ENCODE measurements at places on chromosomes 2 and 18.

DNA sequence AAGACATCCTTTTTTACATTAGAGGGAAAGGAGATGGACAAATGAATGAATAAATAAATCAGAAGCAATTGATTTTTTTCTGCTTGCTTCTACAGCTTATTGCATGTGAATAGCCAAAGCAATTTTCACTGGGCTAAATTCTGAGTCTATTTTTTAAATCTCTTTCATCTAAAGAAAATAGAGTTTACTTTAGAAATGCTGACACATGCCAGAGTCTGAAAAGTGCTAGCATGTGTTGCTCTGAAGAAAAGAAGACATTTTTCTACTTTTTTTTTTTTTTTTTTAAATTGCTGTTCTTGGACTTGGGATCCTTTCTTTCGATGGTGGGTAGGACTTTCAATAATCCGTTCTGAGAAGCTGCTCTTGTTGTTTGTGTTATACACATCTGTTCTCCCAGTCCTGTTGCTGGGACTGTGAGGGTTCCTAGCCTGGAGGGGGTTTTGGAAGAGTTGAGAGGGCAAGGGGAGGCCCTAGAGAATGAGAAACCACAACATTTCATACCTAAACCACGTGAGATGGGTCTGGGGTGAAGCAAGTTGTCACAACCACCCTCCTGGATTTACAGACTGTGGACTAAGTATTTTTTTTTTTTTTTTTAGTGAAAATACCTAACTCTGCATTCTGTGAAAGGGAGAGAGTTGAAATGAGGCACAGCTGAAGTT is 193.5 kb downstream of the PRKCE start:
- no peak for DNase-seq

- DNase-seq = no peak
Observed at GRCh38 chr18:63284173-63284799, 35.3 kb downstream of the BCL2 start.

DNA sequence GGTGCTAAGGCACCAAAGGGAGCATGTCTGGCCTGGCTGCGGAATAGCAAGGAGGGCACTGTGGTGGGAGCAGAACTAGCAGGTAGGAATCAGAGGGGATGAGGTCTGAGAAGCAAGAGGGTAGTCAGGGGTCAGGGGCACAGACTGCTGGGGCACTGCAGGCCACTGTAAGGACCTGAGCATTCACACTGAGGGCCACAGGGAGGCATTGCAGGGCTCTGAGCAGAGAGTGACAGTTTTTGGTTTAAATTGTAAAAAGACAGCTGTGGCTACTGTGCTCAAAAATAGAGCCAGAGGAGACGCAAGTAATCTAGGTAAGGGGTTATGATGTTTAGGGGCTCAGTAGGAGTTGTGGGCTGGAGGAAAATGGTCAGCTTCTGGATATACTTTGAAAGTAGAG is 41.5 kb downstream of the ARHGAP25 start:
- no peak for DNase-seq

GRCh38 chr2:193549661-193550060 is 1354.9 kb upstream of the TMEFF2 start:
- DNase-seq = no peak

- DNase-seq = no peak
Observed at GRCh38 chr2:174611006-174611405, 13.4 kb upstream of the WIPF1 start.

DNA sequence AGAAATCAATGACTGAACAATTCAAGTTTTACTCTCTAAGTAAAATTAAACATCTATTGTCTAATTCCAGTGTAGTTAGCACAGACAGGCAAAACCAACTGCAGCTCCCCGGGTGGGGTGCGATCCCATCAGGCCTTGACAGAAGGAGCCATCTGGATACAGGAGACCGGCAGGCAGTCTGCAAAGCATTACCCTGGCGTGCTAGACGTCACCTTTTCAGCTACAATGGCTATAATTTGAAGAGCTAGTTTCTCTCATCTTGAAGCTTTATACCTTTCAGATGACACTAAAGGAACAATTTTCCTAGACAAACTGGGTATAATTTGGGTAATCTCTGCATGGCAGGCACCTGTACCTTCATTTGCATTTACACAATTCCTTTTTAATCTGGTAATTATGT is 761.5 kb upstream of the SOX11 start:
- DNase-seq = no peak

- DNase-seq = no peak
Observed at GRCh38 chr18:77203071-77203470, 46.6 kb upstream of the GALR1 start.

DNA sequence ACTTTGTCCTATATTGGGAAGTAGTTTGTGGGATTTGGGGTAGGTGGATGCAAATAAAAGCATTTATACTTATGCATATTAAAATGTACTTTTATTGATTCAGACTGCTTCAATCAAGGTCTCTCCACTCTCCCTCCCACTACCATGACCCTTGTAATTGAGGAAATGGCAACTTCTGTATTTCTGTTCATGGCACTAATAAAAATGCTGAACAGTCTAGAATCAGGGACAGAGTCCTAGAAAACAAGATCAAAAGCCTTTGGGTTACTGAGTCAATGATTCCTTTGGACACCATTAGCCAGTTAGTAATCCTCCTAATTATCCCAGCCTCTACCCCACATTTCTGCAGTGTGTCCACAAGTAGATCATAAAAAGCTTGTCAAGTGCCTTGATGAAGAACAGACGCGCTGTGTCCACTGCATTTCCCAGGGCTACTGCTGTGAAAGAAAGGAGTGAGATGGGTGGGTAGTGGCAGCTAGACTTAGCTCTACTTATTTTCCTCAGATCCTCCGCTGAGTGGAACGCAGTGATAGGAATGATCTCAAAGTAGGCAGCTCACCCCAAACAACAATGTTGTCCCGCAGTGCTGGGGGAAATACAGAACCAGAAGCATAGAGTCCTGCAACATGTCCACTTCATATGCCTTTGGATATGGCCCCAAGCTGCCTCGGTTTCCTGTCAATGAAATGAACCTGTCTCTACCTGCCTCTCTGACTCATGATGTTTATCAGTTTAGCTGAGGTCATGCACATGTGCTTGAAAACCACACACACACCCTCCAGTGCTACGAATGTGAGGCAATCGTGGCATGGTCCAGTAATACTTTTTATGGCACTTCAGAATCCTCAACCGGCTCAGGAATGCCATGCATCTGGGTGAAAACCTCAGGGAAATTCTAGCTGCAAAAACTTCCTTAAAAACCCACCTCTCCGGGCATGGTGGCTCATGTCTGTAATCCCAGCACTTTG is 115.5 kb downstream of the COL6A3 start:
- DNase-seq = no peak

GRCh38 chr2:43080571-43081021 is 145.8 kb downstream of the ZFP36L2 start:
- no peak for DNase-seq

- no peak for DNase-seq
Observed at GRCh38 chr2:45763255-45763654, 111.8 kb downstream of the PRKCE start.

DNA sequence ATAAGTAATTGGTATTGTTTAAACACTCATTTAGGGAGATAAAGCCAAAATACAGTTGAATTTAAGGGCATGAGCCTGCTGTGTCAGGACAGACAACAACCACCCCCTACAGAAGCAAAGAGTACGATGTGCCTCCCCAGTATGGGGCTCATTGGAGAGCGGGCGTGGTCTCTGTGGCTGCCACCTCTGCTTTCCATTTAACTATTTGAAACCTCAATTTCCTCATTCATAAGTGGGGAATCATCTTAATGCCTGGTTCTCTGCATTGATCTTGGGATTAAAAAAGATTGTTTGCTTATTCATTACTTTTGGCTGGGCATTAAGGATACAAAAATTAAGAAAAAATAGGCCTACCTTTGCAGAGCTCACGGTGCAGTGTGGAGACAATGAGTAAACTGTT is 21.4 kb downstream of the KCNS3 start:
- DNase-seq = no peak

DNA sequence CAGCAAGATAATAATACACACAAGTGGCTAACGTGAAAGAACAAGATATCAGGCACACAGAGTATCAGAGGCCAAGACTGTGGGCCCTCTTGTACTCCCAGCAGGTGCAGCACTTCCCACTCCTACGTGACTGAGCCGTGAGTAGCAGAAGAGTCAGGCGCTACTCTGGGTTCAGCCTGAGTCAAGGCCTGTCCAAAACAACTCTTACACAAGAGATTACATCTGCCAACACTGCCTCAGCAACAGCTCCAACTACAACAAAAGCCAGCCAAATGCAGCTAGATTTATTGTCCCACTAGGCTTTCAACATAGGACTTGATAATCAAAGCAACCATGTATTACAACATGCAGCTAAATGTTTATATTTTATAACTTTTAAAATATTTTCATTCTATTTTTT is 56.2 kb downstream of the ITSN2 start:
- peak; percentile 10 for DNase-seq

- DNase-seq = no peak
Observed at GRCh38 chr2:12587729-12588522, 128.8 kb upstream of the TRIB2 start.

- no peak for DNase-seq
Observed at GRCh38 chr18:44716697-44717163, 36.0 kb downstream of the SETBP1 start.

DNA sequence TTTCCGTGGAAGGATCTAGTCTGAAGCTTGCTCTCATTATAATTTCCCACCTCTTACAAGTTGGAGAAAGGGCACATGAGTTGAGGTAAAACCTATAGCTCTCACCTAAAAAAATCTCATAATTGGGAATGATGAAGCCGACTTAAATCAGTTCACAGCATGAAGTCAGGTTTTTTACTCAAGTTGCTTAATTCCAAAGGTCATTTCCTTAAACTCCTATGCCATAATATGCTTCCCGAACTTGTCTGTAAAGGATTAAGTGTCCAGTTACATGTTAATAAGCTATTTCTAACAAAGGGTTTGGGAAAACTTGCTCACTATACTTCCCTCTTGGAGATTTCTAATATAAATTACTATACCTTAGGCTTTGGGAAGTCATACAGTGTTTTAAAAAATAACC is 481.2 kb downstream of the NUP35 start:
- no peak for DNase-seq

DNA sequence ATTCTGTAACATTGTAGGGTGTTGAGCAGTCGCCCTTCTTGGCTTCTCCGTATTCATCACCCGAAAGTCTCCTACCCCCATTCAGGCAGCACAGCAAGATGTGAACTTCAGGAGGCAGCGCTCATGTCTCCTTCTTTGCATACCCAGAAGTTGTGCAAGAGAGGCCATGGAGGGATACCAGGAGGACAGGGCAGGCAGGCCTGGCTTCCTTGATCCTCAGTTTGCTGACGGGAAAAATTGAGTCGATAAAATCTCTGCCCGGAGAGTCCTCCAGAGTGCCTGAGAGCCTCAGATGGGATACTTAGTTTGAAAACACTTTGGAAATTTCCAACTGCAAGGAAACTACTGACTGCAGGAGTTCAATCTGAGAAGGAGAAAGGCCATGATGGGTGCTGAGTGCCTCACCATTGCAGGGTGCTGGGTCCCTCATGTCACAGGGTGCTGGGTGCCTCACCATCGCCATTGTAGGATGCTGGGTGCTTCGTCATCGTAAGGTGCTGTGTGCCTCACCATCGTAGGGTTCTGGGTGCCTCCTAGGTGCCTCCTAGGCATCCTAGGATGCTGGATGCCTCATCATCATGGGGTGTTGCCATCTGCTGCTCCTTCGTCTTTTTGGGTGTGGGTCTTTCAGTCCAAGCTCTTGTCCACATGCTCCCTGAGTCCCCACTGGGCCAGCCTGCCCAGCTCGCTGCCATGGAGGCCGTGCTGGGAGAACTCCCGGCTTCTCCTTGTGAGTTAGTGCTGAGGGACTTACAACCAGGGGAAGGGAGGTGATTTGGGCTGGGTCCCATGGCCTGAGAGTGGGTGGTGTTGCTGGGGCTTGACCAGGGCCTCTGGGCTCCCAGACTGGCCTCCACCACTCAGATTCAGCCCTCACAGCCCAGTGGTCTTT is 162.4 kb downstream of the DDX1 start:
- DNase-seq = no peak

DNA sequence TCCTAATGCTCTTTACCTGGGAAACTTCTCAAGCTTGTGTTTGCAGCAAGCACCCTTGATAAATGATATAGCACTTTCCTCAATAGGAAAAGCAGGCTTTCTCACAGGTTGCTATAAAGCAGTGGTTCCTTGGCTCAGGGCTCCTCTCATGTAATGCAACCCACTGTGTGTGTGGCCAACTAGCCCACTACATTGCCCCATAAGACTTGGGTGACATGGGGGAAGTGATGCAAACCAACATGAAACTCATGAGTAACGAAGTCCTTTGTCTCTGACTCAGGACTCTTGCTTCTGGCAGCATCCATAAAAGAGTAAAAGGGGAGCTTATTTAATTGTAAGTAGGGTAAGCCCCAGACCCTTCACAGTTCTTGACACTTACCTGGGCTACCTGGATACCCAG is 106.9 kb downstream of the COL4A4 start:
- no peak for DNase-seq

GRCh38 chr2:222479859-222480258 is 55.5 kb downstream of the SGPP2 start:
- no peak for DNase-seq

GRCh38 chr2:200456567-200456966 is 53.3 kb downstream of the KCTD18 start:
- DNase-seq = no peak

- DNase-seq = no peak
Observed at GRCh38 chr2:28463893-28464292, 32.0 kb upstream of the PLB1 start.

DNA sequence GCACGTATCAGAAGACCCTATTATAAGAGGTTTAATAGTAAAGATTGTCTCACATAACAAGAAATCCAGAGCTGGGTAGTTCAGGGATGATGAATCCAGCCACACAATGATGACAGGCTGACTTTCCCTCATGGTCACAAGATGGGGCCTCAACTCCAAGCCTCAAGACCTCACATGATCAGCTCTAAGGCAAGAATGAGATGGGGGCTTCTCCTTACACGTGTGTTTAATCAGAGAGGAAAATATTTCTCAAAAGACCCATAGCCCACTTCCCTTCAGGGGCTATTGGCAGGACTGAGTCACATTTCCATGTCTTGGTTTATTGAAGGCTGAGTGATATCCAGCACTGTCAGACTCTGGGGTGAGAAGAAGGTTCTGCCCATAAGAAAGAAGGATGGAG is 100.2 kb upstream of the FOSL2 start:
- DNase-seq = no peak

- no peak for DNase-seq
Observed at GRCh38 chr2:88692187-88692586, 714 bp downstream of the RPIA start.

DNA sequence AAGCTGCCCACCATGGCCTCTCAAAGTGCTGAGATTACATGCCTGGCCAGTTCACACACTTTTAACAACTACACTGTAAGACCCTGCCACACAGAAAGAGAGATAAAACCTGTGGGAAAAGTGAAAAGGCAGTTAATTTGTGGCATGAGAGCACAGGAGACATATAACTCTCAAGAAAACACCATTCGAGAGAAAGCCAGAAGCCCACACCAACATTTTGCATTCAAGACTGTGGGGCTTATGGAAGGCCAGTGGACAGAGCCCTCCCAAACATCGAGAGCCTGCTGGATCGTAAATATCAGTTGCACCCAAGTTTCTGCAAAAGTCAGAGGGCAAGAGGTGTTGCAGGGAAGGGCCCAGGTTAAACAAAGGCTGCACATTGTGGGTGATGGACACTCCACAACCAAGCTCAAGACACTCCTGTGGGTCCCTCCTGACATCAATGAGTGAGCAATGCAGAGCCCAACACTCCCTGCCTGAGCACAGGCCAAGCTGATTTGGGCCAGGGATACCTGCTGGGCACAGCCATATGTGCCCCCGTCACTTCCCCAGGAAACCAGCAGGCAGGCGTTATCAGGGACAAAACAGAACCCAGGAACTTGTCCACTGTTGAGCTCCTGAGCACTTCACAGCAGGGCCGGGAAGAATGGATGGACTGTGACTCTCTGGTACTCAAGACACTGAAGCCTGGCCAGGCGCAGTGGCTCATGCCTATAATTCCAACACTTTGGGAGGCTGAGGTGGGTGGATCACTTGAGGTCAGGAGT is 114.4 kb downstream of the ZFP36L2 start:
- DNase-seq = no peak
